ENCODE measurements at places on chromosomes 13 and 19.

DNA sequence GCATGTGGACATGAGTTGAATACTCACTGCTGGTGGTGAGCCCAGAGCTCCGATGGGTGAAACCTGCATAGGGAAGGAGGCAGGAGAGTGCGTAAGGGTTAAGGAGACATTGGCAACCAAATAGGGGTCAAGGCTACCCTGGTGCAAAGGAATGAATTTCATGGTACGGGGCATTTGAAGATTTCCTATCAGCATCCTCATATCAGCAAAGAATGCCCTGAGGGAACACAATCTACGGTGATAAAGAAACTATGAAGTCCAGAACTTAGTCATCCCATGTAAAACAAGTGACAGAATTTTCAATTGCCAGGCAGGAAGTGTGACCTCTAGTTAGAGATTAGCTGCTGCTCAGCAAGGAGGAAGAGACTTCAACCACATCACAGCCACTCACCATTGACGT is 64.9 kb downstream of the MBD3L1 start:
- no peak for DNase-seq

- no peak for DNase-seq
Observed at GRCh38 chr19:49355909-49356353, 6.3 kb downstream of the TEAD2 start.

DNA sequence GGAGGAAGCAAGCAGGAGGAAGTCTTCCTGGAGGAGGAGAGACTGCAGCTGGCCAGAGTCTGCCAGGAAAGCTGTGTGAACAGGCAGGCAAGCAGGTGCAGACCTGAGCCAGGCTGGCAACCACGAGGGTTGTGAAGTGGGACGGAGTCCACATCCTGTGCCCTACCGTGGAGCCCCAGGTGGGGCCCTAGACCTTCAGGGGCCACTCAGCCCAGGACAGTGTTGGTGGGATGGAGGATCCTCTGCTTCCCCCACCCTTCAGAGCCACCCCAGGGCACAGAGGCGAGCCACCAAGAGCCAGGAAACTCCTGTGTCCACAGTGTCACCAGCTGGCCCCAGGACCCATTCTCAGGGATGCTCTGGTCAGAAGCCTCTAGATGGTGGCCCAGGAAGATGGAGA is 8.4 kb upstream of the VSTM2B start:
- DNase-seq: no peak

DNA sequence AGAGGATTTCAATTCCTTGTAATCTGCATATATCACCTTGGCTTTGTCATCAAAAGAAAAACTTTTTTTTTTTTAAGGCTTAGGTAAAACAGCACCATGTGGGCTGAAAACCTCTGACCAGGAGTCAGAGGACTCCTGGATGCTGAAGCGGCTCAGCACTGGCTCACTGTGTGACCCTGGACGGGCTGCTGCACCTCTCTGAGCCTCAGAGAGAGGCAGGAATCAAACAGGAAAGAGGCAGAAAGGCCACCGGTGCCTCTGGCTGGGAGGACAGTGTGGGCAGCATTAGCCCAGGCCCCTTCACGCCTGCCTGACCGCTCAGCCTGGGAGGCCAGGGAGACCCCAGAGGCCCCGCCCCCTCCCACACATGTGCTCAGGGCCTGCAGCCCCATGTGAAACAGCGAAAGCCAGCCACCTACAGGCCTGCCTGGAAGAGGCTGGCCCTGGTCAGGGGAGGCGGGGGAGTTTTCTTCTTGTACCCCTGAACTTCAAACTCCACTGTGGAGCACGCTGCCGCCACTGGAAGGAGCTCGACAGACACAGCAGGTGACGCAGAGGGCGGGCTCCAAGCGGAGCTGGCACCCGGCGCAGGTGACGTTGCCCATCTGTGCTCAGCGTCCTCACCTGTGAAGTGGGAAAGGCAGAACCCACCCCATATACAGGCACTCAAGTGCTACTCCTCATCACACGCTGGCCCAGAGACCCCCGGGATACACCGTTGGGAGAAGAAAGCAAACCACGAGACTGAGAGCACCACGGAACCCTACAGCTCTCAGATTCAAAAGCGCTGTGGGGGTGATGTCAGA is 39.7 kb downstream of the MLLT1 start:
- no peak for DNase-seq

GRCh38 chr19:56360841-56361240 is 32.5 kb downstream of the ZNF582 start:
- DNase-seq: no peak

GRCh38 chr13:34671137-34671536 is 270.9 kb upstream of the NBEA start:
- DNase-seq: no peak
